LHCN-M2 (cell line): ENCODE measurements at places on chromosomes 2 and 18. TPM values are rescaled to one million over a fixed set of nuclear protein-coding genes. Genes with fewer than 3 reads are reported as not detected.

The ZNF2 gene
- total RNA-seq = 5.5 and 6.5 TPM in 2 replicates

The GRHL1 gene
- total RNA-seq = 0.40 and 0.90 TPM in 2 replicates

- no peak for DNase-seq
These were observed 480.4 kb downstream of the NR4A2 start for GRCh38 chr2:155852156-155852555.

GRCh38 chr18:11561293-11561692, 48.1 kb upstream of the SLC35G4 start:
- DNase-seq = no peak

GRCh38 chr2:55786280-55786679, 92.6 kb upstream of the PNPT1 start:
- no peak for DNase-seq

GRCh38 chr2:90069290-90069894, 1377.9 kb downstream of the RPIA start:
- no peak for DNase-seq

- DNase-seq = peak; percentile 73
These were observed 825 bp downstream of the ITGA6 start for GRCh38 chr2:172427990-172428831.

- DNase-seq = no peak
These were observed 592.2 kb upstream of the SYT4 start for GRCh38 chr18:43869451-43870008.
